ENCODE measurements at places on chromosomes 12 and 14.

- DNase-seq, result peak; percentile 27
These were observed 431 bp downstream of the HIP1R start for GRCh38 chr12:122835750-122836026.

DNA sequence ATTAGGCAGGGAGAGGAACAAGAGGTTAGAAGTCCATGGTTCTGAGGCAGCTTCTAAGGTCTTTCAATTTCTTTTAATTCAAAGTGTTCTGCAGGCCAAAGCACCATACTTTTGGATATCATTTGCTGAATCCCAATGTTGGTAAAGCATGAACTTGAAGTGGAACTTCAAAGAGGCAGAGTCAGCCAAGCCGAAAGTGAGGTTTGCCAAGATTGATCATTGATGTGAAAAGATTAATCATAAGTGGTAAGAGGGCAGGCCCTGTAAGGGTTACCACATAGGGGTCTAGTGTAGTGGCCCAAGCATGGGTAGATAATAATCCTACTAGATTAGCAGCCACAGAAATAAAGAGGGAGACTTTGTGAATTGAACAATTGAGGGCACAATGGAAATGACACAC lies 191.7 kb upstream of the DIO2 start:
- no peak for DNase-seq

GRCh38 chr14:50107850-50108249 lies 8.5 kb downstream of the VCPKMT start:
- DNase-seq, result no peak

DNA sequence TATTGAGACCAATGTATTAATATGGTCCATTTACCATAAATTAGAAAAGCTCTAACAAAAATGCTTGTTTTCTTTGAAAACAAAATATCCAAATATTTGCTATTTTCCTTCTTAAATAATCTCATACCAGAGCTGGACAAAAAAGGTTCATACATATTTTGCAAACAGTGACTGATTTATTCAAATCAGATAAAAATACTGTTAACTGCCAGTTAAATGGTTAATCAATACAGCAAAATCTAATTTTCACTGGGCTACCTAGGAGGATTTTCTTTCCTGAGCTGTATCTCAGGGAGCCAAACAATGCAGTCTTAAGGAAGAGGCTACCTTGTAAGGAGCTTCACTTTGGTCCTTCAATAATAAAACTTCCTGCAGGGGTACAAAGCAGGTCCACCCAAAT lies 2.0 kb downstream of the FERMT2 start:
- no peak for DNase-seq

DNA sequence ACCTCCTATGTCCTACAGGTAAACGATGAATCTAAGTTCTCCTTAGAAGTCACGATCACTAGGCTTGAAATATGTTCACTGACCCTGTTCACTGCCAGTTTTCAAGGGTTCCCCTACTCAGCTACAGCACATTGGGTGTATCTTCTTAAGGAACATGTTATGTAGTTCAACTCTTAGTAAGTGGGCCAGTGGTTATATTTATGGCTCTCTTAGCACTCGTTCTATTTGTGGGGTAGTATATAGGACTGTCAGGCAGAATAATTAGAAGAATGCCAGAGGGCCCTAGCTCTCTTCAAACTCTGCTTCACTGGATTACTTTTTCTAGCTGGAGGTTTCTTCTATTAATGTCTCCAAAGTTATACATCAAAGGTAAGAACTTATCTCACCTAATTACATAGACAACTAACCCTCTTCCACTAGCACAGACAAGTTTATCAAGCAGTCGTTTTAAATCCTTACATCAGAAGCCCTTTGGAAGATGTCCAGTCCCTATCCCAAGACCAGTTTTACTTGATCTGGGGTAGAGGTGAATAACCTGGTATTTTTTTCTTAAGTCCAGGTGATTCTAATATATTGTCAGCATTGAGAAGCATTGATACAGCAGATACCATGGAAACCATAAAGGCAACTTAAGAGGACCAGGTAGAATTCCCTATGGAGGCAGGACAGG lies 39.6 kb downstream of the ZFYVE26 start:
- DNase-seq, result no peak

GRCh38 chr12:72543777-72544467 lies 271.8 kb downstream of the TRHDE start:
- DNase-seq, result no peak

GRCh38 chr14:70013271-70013873 lies 134.2 kb downstream of the SMOC1 start:
- DNase-seq, result peak; percentile 52

GRCh38 chr12:26122681-26123481 lies 2.0 kb downstream of the BHLHE41 start:
- no peak for DNase-seq

- no peak for DNase-seq
These were observed 45.0 kb upstream of the STRN3 start for GRCh38 chr14:31071151-31071550.

DNA sequence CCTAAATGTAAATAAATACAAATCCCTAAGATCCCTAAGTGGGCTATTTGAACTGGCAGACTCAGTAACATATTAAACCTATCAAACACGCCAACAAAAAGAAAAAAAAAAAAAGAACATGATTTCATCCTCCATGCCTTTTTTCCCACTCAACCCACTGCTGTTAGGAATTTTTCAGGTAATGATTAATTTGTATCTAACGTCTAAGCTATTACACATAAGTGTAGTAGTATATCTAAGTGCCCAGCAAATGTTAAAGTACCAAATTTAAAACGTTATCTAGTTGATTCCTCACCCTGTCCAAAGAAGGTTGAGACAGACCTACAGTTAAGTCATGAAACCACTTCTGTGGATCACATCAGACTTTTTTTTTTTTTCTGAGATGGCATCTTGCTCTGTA lies 16.4 kb upstream of the ARID4A start:
- no peak for DNase-seq

DNA sequence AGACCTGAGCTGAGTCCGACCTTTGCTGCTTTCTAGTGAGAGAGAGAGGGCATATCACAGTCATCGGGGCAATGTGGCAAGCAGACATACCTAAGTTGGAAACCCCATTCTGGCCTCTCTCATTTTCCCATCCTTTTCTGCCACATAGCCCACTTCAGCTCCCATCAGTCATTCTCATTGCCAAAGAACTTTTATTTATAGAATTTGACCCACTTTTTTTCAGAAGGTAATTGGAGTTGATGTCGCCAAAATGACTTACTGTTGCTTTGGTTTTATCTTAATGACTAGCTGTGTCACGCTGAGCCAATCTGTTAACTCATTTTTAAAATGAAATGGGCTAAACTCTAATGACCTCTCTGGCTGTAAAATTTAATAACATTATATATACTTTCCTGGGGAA lies 63.9 kb upstream of the RMST start:
- DNase-seq, result no peak

DNA sequence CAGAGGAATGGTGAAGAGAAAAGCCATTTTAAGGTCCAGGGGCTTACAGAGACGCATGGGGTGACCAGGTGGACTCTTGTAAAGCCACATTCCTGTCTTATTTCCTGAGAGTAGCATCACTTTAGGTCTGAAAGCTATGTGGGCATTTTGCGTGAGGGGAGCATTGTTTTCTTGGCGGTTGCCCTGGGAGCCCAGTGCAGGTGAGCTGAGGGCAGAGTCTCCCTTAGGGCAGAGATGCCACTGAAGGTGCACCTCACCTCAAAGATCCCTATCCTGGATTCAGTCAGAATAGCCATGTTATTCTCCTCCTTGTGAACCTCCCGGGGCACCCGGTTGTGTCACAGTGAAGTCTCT lies 12.4 kb downstream of the GLRX5 start:
- DNase-seq, result no peak

GRCh38 chr14:76109087-76109880 lies 42.4 kb upstream of the GPATCH2L start:
- DNase-seq, result no peak

DNA sequence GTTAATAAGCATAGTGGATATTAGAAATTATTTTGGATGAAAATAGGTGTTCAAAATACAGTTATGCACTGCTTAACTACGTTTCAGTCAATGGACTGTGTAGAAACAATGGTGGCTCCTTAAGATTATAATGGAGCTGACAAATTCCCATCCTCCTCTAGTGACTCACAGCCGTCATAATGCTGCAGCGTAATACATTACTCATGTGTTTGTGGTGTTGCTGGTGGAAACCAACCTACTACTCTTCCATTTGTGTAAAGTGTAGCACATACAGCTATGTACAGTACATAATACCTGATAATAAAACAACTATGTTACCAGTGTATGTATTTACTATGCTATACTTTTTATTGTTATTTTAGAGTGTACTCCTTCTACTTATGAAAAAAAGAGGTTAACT lies 111.2 kb upstream of the TMCC3 start:
- no peak for DNase-seq

GRCh38 chr14:99194136-99194535 lies 77.9 kb downstream of the BCL11B start:
- DNase-seq, result no peak

DNA sequence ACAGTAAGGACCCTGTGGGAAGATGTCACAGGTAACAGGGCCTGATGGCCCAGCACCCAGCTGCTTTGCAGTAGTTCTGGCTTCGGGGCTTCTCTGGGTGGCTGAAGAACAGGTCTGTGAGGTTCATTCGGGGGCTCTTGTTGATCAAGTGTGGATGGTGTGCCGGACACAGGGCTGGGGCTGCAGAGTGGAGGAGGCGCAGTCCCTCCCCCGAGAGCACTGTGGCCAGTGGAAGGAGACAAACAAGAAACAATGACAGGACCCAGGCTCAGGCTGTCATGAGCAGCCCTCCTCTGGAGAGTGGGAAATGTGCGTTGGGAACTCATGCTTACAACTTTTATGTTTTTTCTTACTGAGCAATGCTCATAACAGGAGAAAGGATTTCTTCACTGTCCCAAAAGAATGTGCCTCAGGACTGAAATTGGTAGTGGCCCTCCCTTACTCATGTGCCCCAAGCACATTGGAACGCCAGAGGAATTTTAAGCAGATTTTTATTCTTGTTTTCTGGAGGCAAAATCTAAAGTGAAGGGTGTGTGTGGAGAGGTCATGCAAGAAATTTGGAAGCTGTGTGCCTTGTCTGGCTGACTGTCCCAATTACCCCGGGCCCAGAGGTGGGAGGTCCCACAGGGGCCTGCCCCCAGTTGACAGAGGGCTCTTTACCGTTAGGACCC lies 233.8 kb downstream of the CACNA1C start:
- no peak for DNase-seq

DNA sequence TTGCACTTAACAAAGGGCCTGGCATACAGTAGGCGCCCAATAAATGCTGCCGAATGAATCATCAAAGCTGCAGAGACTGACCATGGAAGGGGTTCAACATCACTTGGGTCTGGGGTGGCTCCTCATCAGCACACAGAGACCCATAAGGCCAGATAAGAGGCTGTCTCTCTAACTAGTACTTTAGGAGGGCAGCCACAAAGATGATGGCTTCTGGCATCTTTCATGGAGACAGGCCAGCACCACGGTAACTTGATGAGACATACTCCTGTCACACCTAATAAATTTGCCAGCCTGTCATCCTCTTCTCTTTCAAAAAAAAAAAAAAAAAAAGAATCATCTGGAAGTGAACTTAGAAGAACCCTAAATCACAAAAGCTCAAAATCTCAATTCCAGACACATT lies 3.4 kb downstream of the PRIMA1 start:
- DNase-seq, result no peak

GRCh38 chr14:37596790-37597472 lies 1.5 kb downstream of the TTC6 start:
- DNase-seq, result no peak

- peak; percentile 51 for DNase-seq
These were observed 9.4 kb upstream of the KRT74 start for GRCh38 chr12:52582971-52583456.

DNA sequence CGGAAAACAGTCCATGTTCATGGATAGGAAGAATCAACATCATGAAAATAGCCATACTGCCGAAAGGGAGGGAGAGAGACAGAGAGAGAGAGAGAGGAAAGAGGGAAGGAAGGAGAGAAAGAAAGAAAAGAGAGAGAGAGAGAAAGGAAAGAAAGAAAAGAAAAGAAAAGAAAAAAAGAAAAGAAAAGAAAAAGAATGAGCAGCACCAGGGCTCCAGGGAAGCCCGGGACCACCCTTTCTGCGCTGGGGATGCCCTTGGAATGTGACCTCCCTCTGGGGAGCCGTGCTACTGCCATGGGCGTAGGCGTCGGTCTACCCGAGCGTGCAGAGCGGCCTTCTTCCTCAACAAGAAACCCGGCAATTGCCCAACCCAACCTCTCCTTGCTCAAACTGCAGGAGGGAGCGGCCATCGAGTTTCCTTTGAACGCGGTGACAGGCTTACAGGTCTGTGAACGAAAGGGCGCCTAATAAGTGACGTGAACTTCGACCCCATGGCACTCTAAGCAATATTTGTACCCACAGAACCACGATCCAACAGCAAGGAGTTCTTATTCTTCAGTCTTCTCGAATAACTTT lies 16.9 kb downstream of the OR6S1 start:
- DNase-seq, result no peak

DNA sequence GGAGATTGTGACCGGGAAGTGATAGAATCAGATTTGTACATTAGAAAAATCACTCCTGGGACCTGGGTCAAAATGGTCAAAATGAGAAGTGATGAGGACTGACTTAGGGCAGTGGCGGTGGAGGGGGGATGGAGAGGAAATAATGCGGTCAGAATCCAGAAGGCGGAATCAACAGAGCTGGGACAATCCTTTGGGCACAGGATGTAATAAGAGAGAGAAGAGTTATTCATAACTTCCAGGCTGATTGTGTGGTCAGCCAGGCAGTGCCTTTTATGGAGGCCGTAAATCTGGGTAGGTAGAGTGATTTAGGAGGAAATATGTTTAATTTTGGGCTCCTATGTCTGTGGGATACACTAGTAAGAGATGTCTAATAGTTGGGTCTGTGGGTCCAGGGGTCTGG lies 21.6 kb downstream of the FBXL14 start:
- no peak for DNase-seq
